ENCODE measurements at places on chromosomes 3 and 15.

GRCh38 chr3:152508705-152509104 is 240.0 kb downstream of the MBNL1 start:
- no peak for DNase-seq

DNA sequence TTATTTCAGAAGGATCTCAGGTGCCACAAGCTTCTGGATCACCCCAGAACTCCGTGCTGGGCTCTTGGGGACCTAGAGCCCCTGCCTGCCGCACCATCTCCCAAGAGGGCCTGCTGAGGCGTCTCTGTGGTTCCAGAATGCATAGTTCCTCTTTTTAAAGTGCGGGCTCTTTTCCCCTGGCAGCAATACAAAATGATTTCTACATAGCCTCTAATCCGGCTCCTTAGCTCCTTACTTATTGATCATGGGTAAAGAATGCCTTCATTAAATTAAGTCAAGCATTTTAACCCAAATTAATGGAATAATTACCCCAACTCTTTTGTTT is 121.9 kb downstream of the ATP10A start:
- no peak for DNase-seq

GRCh38 chr15:74272812-74273211 is 36.7 kb downstream of the CCDC33 start:
- no peak for DNase-seq

DNA sequence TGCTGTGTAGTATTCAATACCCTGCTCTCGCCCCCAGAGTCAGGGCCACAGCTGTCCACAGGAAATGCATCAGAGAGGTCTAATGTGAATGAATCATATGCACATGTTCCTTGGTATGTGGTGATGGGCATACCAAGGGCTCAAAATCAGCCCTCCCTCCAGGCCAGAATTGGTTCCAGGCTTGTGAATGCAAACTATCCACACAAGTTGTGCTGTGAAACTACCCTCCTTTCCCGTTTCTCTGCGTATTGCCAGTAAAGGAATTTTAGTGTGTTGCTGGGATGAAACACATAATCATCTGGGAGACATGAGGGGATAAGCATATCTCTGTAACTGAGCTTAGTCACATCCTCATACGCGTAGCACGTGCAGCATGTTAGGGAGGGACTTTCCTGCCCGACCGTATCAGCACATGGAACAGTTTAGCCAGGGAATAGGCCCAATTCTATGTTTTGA is 9.2 kb upstream of the MME start:
- no peak for DNase-seq

- no peak for DNase-seq
Measured at GRCh38 chr3:112508860-112509259, 9.6 kb upstream of the BTLA start.

DNA sequence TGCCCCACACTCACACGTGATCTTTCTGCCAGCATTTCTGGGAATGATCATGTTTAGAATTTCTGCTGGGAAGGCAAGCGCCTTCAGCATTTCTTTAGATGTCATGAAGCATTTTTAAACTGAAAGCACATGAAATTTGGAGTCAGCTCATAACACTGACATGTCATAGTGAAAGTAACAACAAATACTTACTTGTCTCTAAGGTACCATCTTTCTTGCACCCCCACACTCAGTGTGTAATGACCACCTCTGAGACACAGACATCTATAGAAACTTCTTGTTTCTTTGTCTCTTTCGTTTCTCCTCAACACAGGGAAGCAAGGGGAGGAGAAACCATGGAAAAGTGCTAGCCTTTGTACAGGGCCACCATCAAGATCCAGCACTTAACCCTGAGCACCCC is 171.7 kb downstream of the RORA start:
- no peak for DNase-seq

- DNase-seq, result no peak
Measured at GRCh38 chr3:87122766-87123165, 104.3 kb upstream of the CHMP2B start.

DNA sequence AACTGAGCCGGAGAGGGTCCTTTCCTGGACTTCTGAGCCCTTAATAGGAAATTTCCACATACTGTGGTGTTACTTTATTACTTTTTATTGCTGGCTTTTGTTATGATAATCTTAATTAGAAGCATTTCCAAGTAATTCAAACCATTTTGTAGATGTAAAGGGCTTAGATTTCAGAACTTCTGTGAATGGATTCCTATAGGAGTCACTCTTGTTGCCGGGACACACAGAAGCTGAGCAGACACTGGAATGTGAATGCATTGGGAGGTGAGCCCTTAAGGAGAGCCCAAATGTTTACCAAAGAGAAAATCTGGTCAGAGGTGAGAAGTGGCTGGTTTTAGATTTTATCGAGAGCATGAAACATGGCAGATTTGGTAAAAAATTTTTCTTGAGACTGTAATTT is 87.4 kb downstream of the FNDC3B start:
- no peak for DNase-seq

DNA sequence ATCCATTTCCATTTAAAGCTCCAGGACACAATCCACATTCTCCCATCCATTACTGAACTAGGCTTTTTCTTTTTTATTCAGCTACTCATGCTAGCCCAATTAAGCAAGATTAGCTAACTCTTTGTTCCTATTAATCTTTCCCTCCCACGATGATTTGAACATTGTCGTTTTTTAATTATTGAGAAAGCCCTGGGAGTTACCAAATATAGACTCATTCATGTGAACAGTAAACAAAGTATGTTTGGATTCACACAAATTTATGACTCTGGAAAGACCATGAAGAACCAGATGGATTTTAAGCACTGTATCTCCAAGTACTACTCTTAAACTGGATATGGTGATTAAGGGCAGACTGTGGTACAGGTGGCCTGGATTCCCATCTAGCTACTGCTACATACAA is 82.2 kb downstream of the STRIT1 start:
- DNase-seq, result no peak

DNA sequence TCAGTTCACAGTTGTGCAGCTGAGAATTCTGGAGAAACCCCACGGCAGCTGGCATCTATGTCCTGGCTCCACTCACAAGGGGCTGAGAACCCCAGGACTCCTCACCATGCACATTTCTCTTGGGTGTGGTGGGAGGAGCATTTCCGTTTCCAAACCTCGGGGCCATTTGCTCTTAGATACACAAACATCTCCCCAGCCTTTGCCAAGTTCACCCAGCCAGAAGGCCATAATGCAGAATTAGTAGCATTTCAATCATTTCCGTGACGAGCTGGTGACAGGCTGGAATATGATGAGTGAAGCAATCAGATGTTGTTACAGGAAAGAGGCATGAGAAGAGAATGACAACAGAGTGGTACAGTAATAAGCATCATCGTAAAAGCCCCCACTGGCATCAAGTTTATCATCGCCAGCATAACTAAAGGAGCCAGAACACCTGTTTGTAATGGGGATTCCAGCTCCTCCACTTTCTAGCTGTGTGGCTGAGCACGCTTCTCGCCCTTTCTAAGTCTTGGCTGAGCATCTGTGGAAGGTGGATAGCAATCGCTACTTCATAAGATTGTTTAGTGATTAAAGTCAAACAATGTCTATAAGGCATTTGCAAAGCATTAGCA is 82.0 kb downstream of the LIPC start:
- DNase-seq, result no peak

DNA sequence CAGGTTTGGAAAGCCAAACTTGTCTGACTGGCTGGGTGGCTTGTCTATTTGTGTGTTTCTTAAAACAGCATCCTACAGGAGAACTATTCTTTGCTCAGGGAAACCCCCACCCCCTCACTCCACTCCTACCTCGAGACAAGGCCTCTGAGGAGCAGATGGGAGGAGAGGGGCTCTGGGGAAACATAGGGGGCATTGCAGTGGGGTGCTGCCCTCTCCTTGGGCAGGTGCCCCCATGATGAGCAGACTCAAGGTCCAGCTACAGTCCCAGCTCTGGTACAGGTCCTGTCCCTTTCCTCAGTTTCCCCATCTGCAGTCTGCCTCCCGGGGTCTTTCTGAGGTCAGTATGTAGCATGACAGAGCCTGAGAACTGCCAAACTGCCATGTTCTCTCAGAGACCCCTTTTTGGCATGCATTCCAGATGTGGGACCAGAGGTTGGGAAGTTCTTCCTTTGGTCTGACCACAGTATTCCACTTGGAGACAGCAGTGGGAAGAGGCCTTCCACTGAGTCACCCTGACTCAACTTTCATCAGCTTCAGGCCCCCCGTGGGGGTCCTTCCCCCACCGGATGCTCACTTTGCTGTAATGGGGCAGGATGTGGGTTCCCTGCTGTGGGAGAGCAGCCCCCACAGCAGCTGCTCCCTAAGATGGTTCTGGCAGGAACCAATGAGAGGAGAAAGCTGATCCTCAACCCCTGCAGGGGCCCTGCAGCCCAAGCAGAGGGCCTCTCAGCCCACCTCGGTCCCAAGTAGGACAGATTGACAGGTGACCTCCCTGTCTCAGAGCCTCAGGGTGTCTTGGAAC is 32.3 kb upstream of the CYP11A1 start:
- no peak for DNase-seq

DNA sequence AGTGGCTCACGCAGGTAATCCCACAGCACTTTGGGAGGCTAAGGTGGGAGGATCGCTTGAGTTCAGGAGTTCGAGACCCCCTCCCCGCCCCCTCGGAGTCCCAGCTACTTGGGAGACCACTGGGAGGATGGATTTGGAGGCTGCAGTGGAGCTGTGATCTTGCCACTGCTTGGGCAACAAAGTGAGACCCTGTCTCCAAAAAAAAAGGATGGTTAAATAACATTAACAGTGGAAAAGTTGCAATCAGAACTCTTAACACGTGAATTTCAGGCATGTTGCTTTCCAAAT is 1.4 kb upstream of the TMEM87A start:
- no peak for DNase-seq

DNA sequence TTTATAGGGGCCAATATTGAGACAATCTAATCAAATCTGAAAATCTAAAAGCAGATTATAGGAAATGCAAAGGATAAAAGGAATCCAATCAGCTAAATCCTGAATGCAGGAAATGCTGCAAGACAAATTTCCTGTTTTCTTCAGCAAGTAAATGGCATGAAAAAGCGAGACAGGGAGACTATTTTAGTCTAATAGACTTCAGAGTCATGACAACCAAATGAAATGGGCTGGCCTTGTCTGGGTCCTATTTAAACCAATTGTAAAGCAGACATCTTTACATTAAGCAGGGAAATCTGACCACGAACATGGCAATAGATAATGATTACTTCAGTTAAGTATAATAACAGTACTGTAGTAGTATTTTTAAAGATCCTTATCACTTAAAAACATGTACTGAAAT is 2.1 kb downstream of the DBR1 start:
- no peak for DNase-seq
